ENCODE measurements at places on chromosomes 4 and X. TPM values are rescaled to one million over a fixed set of nuclear protein-coding genes. Genes with fewer than 3 reads are reported as not detected.

HSFX1 gene
- polyA plus RNA-seq: 1.9 TPM

NUP62CL gene
- polyA plus RNA-seq: 0.81 TPM

ZNF711 gene
- polyA plus RNA-seq: 35.5 TPM

H2BW2 gene
- 0.21 TPM for polyA plus RNA-seq

RNF175 gene
- polyA plus RNA-seq: 0.82 TPM
